ENCODE measurements at places on chromosomes 6 and 20.

DNA sequence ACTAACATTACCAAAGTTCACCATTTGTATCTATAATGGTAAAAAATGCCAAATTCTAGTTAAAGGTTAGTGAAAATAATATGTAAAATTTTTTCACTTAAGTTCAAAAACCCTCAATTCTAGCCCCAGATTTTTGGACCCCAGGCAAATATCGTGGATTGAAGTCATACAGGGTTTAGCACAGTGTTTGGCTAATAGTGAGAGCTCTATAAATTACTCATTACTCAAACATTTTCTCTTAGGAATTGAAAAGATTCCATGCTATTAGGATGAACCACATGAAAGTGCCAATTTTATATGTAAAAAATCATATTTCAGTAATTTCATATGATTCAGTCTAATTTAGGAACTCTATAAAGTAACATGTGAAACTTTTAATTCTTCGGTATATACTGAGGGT is 170.3 kb upstream of the PREP start:
- DNase-seq = no peak

DNA sequence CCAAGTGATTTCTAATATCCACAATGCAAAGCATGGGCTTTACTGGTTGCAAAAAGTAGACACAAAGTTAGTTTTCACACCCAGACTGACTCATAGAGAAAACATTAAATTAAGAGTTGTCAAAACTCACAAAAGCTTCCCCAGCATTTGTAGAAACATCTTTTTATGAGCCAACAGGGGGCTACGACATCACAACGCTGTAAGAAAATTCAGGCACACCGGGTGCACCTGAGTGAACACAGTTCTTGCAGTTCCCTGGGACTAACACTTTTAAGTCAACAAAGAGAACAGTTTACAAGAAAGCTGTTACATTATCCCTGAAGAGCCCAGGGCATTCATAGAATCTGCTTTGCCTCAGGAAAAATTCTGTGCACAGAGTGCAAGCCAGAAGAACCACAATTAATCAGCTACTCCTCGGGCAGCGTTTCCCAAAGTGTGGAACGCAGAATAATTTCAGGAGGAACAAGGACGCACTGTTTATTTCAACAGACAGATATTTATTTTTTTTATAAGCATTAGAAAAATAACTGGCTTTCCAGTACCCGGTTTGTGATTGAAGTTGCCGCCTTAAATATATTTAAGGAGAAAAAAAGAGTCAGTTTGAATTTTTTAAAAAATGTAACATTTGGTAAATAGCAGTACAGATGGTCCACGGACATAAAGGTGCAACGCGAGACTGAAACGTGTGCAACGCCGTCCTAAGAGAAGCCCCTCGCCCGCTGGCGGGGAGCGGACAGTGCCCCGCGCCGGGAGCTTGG is 1.2 kb downstream of the NCOA5 start:
- no peak for DNase-seq

- DNase-seq = no peak
These were observed 7.8 kb upstream of the GFOD1 start for GRCh38 chr6:13495112-13495776.

- no peak for DNase-seq
These were observed 119.3 kb upstream of the NAA20 start for GRCh38 chr20:19897891-19898290.

DNA sequence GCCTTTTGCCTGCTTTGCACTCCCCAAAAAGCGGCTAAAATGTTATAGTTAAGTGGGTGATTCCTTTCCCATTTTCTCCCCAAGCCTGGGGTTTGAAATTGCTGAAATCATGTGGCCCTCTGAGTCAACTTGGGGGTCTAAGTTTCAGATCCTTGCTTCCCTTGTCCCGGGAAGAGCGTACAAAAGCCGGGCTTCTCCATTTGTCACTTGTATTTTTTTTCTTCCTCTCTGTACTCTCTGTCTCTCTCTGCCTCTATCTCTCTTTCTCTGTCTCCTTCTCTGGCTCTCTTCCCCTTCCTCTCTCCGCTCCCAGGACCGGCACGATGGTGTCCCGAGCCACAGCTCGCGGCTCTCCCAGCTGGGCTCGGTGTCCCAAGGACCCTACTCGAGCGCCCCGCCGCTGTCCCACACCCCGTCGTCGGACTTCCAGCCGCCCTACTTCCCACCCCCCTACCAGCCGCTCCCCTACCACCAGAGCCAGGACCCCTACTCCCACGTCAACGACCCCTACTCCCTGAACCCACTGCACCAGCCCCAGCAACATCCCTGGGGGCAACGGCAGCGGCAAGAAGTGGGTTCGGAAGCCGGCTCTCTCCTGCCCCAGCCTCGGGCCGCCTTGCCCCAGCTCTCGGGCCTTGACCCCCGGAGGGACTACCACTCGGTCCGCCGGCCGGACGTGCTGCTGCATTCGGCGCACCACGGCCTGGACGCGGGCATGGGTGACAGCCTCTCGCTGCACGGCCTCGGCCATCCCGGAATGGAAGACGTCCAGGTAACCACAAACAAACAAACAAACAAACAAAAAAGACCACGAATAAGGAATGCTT is 4.6 kb downstream of the TFAP2B start:
- no peak for DNase-seq
